ENCODE measurements at places on chromosomes 7 and 10.

- no peak for DNase-seq
Observed at GRCh38 chr7:49159536-49159935, 235.2 kb downstream of the CDC14C start.

- DNase-seq = no peak
Observed at GRCh38 chr10:89470628-89471027, 56.3 kb downstream of the IFIT5 start.

- no peak for DNase-seq
Observed at GRCh38 chr7:91883676-91884362, 3.3 kb upstream of the MTERF1 start.

- DNase-seq = no peak
Observed at GRCh38 chr7:151012911-151013347, 11.4 kb downstream of the ATG9B start.

DNA sequence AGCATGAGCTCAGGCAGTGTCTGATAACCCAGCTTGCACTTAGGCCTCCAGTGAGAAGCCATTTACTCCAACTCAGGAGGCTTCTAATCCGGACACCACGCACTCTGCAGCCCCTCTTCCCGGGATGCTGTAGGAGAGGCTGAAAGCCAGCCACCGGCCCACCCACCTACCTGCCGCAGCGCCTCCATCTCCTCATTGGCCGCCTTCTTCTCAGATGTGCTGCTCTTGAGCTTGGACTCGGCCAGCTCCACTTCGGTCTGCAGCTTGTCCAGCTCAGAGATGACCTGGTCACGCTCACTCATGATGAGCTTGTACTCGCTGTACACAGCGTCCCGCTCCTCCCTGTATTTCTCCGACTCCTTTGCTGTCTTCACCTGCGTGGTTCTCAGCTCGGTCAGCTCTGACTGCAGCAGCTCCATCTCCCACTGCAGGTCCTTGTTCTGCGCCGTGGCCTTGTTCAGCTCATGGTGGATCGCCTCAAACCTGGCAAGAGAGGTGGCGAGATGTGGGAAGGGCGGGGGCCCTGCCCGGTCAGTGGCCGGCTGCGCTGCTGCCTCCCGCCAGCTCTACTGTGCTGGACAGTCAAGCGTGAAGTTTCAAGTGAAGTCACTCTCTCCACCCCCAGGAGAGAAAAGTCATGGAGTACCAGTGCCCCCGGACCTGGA is 84.7 kb downstream of the DLG5 start:
- no peak for DNase-seq

GRCh38 chr10:119333146-119333792 is 125.9 kb downstream of the GRK5 start:
- no peak for DNase-seq

- no peak for DNase-seq
Observed at GRCh38 chr10:24209946-24210491, 1.1 kb downstream of the KIAA1217 start.

- DNase-seq = no peak
Observed at GRCh38 chr7:82359426-82359825, 84.2 kb downstream of the CACNA2D1 start.

GRCh38 chr10:21953585-21954057 is 49.9 kb downstream of the DNAJC1 start:
- DNase-seq = no peak

- DNase-seq = no peak
Observed at GRCh38 chr10:113897693-113898618, 43.5 kb downstream of the NHLRC2 start.

DNA sequence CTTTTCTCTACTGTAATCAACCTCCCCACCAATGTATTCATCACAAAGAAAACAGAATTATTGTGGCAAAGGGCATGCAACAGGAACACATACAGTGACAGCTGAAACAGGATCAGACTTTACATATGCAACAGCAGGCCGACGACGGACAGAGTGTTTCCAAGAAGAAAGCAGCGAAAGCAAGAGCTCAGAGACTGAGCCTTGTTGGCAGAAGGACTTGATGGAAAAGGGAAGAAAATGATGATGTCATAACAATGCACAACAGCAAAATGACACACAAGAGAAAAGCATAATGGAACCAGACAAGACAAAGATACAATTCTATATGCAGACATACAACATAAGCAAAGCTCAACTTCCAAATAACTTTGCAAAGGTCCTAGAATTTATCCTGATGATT is 106.5 kb downstream of the ARHGAP12 start:
- no peak for DNase-seq
